ENCODE measurements at places on chromosomes 3 and 15. TPM values are rescaled to one million over a fixed set of nuclear protein-coding genes. Genes with fewer than 3 reads are reported as not detected.
A peak's percentile ranks its signal among the peaks of the same experiment; 100 is the strongest.

The TM4SF1 gene
- total RNA-seq: not detected

The STRIT1 gene
- total RNA-seq: not detected

GRCh38 chr15:22963641-22964040 lies 16.5 kb downstream of the CYFIP1 start:
- no peak for DNase-seq
- H3K36me3 ChIP-seq: no peaks in the 10 kb centered on the region
- no peak overlapping the region for H3K27ac ChIP-seq

DNA sequence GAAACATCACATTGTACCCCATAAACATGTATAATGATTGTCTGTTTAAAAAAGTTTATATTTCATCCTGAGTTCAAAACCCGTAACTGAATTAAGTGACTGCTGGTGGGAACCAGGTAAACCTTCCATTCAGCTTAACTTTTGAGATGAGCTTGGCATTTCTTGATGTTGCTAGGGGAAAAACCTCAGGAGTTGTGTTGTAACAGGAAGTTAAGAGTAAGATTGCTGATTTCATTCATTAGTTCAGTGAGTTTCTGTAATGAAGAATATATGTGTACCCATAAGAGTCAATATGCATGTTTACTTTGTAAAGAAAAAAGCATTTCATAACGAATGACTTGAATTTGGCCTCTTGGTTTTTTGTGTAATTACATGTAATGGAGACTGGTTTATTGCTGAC lies 32.5 kb downstream of the CTSH start:
- no peak overlapping the region for H3K4me3 ChIP-seq
- DNase-seq: no peak
- H3K36me3 ChIP-seq: peaks cover 71% of the 10 kb centered on the region
- H3K27ac ChIP-seq: no peak overlapping the region
- H3K4me1 ChIP-seq: peaks cover 15% of the 10 kb centered on the region

- H3K27me3 ChIP-seq: no peaks in the 10 kb centered on the region
- H3K27ac ChIP-seq: no peak overlapping the region
- H3K36me3 ChIP-seq: no peaks in the 10 kb centered on the region
- H3K4me1 ChIP-seq: no peaks in the 10 kb centered on the region
Measured at GRCh38 chr15:93121973-93122910, 33.2 kb upstream of the RGMA start.

- H3K27ac ChIP-seq: no peak overlapping the region
- no peak overlapping the region for H3K4me3 ChIP-seq
- no peaks in the 10 kb centered on the region for H3K36me3 ChIP-seq
- H3K27me3 ChIP-seq: no peaks in the 10 kb centered on the region
Measured at GRCh38 chr3:130384476-130385025, 39.1 kb downstream of the COL6A5 start.

- no peak for DNase-seq
- H3K27ac ChIP-seq: peak overlapping the region; percentile 73
- H3K36me3 ChIP-seq: no peaks in the 10 kb centered on the region
- H3K4me3 ChIP-seq: peak overlapping the region; percentile 87
- H3K4me1 ChIP-seq: peaks cover 15% of the 10 kb centered on the region
Measured at GRCh38 chr3:156825795-156826143, 384 bp upstream of the LEKR1 start.

DNA sequence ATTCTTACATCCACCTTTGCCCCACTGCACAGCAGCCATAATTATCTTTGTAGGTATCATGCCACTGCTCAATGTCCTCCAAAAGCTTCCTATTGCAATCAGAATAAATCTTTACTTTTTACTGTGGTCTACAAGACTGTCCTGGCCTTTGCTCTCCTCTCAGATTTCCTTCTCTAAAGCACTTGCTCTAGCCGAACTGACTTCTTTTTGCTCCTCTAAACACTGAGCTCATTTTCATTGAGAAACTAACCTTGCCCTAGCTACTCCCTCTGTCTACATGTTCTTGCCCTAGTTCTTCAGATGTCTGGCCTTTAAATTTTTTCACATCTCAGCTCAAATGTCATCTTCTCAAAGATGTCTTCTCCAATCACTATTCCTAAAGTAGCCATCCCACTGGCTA lies 342.8 kb downstream of the TBC1D5 start:
- H3K4me3 ChIP-seq: no peak overlapping the region
- no peaks in the 10 kb centered on the region for H3K27me3 ChIP-seq
- no peak overlapping the region for H3K27ac ChIP-seq
- no peaks in the 10 kb centered on the region for H3K4me1 ChIP-seq
- DNase-seq: no peak
- H3K36me3 ChIP-seq: peaks cover 17% of the 10 kb centered on the region

Measured in CD4-positive, alpha-beta T cell (primary cell).